ENCODE measurements at places on chromosomes 2 and 18.

DNA sequence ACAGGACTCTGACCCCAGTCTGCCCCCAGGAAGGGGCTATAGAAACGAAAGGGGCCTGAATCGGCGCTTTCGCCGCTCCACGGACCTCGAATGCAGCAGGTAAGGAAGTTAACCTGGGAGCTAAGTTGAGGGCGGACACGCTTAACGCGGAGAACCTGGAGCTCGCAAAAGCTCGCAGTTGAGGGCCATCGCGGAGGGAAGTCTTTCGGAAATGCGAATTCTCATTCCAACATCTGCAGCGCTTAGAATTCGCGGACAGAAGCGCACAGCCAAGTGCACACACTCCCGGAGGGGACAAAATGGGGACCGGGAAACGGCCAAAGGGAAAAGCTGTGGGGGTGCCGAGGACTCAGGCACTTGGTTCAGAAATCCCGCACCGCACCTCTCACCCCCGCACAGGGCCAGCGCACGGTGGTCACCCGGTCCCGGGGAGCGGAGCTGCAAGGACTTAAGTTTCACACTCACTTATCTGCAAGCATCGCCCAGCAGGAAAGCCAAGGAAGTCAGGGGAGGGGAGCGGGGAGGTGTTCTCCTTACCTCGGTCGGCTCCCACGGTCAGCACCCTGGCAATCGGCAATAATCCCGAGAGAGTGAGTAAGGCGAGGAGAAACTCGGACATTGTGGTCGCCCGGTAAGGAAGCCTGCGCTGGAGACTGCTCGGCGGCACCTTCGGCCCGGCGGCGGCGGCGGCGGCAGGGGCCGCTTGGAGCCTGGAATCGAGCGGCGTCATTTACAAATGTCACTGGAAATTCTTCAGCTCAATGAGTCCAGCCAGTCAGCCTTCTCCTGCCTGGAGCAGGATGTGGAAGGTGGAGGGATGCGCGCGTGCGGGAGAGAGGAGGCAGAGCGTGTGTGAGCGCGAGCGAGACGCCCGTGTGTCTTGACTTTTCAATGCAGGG lies 456 bp downstream of the LRP1B start:
- DNase-seq = peak; percentile 79

GRCh38 chr2:158723921-158724802 lies 71.0 kb upstream of the DAPL1 start:
- no peak for DNase-seq

DNA sequence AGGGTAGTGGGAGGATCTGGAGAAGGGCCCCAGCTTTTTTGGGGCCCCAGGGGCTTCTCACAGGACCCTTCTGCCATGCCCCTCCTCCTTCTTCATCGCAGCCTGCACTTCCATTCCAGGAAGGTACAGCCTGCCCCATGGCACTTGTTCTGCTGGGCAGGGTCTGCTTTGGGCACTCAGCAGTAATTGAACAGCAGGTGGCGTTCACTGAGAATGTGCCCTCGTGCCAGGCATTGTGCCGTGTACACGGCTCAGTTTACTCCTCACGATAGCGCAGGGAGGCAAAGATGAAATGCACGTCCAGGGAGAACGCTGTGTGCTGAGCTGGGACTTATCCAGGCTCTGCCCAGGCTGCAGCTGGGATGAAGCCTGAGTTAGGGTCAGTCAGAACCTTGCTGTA lies 54.8 kb upstream of the ASB18 start:
- DNase-seq = no peak

- DNase-seq = no peak
Measured at GRCh38 chr2:209638346-209638745, 133.3 kb upstream of the UNC80 start.

DNA sequence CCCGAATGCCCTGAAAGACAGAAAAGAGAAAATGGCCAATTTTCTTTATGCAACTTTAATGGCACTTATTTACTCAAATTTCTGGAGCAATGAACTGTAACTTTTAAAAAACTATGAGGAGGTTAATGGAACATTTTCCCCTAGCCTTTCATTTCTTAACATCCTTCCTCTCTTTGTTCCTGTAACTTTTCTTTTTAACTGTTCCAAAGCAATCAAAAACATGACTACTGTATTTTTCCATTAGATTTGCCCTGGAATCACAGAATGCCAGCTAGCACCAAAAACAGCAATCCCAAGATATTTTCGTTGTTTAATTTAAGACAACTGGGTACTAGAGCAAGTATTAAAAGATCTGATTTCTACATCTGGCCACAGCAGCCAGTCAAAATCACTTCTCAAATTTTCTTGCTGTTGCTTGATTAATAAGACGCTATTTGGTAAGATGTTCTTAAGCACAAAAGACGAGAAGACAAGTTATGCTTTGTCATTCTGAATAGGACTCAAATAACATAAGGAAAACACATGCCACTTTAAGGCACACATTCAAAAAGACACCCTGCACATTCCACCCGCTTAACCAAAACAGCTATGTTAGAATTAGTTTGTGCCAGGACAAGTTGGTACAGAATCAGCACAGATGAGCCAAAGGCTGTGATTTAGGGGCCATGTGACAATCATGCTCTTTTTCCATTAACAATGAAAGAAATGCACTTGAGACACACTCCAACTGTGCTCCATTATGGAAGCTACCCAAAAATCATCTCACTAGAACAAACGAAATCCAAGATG lies 3.6 kb downstream of the STARD7 start:
- DNase-seq = no peak

- no peak for DNase-seq
Measured at GRCh38 chr2:68762100-68762499, 27.5 kb downstream of the ARHGAP25 start.

DNA sequence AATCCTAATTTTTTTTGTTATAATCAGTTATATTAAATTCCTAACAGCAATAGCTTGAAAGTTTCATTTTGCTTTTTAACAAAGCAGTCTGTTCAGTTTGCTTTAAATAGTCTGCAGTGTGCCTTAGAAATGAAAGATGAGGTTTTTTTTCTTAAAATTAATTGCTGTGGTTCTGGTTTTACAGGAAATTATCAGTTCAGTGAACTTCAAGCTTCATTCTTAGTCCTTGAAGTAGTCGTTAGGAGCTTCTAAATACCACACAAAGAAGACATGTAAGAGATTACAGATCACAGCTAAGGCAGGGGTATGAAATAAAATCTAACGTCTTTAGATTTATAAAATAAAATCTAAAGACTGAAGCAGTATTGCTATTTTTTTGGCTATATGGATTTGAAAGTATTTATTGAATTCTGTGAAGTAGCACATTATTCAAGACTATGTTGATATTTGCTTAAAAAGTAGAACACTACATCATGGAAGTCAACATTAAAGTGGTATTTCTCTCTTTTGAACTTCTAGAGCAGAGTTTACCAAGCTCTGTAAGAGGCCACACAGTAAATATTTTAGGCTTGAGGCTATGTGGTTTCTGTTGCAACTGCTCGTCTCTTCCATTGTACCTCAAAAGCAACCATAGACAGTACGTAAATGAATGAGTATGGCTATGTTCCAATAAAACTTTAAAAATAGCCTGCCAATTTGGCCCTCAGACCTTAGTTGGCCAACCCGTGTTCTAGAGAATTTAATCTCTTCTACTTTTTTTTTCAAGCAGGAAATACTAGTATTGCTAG lies 81.5 kb upstream of the STON1 start:
- DNase-seq = no peak

Data from left hindlimb (tissue), 1 donor.